CD4-positive, alpha-beta T cell treated with Interleukin-15 for 4 hours (primary cell): ENCODE measurements at places on chromosomes 5 and 9.

DNA sequence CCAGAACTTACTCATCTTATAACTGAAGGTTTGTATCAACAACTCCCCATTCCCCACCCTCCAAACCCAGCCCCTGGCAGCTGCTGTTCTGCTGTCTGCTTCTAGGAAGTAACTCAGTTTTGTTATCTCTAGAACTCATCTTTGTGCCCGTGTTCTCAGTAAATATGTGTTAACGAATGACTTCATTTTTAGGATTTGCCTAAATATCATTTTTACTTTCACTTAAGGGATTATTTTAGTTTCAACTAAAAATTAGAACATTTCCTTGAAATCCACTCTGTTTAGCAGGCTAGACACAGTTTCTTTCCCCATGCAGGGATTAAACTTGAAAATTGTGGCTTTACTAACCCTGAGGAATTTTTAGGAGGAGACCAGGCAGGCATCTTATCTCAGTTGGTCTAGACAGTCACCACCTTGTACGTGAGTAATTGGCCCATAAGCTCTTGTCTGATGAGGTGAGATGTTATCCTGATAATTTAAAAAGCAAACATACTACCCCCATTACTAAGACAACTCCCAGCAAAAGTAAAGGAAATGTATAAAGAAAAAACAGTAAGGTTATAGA, 68.2 kb upstream of the TNFAIP8 start:
- peak; percentile 86 for DNase-seq

DNA sequence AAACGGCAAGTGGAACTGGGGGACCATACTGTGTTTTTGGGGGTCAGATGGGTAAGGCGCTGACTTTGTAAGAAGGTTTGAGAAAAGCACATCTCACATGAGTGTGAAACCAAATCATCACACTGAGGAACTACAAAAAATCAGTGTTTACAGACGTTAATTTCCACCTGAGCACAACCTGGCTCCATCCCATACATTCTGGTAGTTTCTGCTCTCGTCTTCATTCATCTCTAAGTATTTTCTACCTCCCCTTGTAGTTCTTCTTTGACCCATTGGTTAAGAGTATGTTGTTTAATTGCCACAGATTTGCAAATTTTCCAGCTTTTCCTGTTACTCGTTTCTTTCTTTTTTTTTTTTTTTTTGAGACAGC, 8.9 kb upstream of the DPP7 start:
- no peak for DNase-seq

DNA sequence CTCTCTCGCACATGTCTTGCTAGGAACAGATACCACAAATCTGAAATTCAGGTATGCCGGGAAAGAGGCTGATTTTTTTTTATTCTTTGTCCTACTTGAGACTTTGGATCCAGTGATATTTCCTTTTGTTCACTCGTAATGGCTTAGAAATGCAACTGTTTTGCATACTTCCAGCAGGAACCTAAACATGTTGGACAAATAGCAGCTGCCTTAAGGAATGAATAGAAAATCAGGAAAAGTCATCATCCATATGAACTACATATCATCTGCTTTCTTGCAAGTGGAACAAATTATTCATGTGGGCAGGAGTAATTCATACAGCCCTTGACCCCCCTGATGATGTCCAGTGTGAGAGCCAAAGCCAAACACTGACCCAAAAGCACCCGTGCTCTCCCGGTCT, 17.4 kb downstream of the TTC39B start:
- no peak for DNase-seq

DNA sequence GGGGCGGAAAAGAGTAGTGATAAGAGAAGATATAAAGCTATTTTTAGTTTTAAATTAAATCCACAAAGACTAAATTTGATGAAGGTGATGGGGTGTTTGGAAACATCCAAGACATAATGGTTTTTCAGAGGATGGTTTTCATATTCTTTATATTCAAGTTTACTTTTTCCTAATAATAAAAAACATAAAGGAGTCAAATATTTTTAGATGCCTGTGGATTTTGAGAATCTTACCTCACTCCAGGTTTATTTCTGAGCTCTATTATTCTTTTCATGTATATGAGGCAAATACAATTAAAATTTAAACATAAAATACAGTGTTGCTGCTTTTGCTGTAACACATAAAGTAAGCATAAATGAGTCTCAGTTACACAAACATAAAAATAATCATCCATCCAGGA, 22.2 kb downstream of the MRPS30 start:
- DNase-seq: no peak

DNA sequence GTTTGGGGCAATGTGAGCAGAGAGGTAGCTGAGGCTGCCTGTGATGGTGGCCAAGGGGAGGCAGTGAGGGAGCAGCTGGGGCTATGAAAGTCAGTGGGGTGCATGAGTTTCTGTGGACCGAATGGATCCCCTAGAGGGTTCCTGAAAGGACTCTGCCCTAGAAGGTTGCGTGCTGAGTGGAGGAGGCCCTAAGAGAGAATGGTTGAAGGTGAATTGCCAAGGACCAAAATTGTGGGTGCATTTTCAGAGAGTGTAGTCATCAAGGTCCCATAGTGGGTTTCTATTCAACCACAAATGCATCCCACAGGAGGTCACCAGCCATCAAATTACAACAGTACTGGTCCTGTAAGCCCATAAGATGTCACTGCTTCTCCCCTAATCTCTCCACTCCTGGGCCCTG, 298.3 kb downstream of the CDK5RAP2 start:
- DNase-seq: no peak

DNA sequence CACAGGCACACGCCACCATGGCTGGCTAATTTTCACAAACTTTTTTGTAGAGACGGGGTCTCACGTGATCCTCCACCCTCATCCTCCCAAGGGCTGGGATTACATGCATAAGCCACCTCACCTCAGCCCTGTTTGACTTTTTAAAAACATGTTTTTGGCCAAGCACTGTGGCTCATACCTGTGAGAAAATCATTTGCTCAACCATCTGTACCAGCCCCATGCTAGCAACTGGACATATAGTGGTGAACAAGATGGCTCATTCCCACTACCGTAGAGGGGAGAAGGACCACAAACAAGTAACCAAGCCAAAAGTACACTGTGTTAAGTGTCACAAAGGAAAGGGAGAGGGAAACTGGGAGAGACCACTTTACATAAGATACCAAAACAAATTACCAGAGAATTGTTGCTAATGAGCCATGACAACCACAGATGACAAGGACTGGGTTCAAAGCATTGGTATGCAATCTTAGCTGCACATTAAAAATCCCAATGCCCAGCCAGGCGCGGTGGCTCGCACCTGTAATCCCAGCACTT, 19.2 kb downstream of the PPP2CA start:
- no peak for DNase-seq

DNA sequence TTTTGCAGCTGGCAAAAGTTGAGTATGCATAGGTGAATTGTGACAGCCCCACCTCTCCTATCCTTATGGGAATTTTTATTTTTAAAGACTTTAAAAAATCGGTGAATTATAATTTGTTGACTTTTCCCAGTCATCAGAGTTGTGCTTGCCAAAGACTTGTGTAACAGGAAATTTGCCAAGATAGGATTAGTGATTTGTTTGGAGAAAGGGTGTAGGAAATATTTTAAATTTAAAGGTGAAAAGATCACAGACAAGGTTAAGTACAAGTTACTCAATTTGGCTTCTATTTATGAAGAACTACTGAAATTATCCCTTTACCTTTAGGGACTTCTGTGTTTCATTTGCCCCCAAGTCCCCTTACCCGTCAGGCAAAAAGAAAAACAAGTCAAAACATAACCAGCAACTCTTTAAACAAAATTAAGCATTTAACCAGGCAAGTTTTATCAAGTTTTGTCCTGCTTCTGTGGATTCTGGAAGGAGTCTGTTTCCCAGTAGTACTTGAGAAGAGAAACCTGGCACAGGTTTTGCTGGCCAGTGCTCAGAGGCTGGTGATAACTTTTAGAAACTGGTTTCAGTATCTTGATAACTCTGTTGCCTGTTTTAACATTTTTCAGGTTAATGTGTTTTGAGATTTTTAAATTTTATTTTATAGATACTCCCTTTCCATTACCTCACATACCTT, 285.4 kb downstream of the MAST4 start:
- DNase-seq: no peak

DNA sequence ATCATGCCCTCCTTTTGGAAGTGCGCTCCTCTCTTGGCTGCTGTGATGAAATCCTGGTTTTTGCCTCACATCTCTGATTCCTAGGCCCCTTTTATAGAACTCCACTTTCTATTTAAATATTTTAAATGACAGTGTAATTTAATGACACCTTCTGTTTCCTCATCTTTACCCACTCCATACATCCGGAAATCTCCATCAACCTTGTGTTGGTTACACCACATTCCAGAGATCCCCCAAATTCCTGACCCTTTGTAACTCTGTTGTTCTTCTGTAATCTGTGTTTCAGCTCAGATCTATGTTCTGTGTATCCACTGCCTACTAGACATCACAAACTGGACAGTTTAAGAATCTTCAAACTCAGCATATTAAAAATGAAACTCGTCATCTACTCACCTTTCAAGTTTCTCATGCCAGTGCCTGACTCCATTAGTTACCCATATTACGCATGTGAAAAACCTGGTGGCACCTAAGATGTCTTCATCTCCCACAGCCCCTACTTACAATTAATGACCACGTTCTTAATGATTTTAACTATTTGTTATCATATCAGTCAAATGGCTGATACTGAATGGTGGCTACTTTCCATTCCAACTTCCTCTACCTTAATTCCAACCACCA, 25.1 kb downstream of the PARP8 start:
- no peak for DNase-seq

GRCh38 chr5:119363936-119364335, 8.1 kb downstream of the TNFAIP8 start:
- DNase-seq: no peak

DNA sequence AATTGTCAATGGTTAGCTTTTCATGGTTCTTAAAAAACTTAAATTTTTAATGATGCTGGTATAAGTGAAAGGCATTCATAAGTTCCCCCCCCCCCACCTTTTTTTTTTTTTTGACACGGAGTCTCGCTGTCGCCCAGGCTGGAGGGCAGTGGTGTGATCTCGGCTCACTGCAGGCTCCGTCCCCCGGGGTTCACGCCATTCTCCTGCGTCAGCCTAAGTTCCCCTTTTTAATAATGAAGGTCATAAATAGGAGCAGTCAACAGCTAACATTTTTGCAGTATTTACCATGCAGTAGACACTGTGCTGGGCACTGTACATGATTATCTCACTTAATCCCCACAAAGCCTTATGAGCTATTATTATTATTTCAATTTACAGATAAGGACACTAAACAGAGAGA, 556.3 kb downstream of the PDE4D start:
- DNase-seq: no peak

- DNase-seq: no peak
Measured at GRCh38 chr9:126521089-126521488, 92.6 kb upstream of the LMX1B start.

GRCh38 chr9:123344192-123344949, 11.6 kb upstream of the CRB2 start:
- DNase-seq: no peak

GRCh38 chr5:139022528-139022927, 147.4 kb upstream of the LRRTM2 start:
- DNase-seq: no peak

DNA sequence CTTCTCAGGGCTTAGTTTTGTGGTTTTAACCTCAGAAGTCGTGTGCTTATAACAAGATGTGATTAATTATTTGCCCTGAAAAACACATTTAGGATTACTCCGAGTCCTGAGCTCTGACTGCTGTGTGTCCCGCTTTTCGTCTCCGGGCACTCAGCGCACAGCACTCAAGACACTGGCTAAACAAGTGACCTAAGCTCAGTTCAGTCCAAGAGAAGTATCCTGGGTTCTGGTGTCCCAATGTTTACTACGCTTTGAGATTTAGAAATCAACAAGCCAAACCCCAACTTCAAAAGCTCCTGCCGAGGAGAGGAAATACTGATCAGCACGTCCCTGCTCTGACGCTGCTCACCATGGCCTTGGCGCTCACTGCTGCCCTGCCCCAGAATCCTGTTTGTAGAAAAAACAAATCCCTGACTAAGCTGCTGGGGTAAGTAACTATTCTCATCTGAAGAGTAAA, 53.2 kb downstream of the IPPK start:
- DNase-seq: no peak

GRCh38 chr9:1536522-1537170, 478.5 kb upstream of the SMARCA2 start:
- no peak for DNase-seq

- DNase-seq: no peak
Measured at GRCh38 chr5:126937771-126938170, 92.6 kb downstream of the MARCHF3 start.

DNA sequence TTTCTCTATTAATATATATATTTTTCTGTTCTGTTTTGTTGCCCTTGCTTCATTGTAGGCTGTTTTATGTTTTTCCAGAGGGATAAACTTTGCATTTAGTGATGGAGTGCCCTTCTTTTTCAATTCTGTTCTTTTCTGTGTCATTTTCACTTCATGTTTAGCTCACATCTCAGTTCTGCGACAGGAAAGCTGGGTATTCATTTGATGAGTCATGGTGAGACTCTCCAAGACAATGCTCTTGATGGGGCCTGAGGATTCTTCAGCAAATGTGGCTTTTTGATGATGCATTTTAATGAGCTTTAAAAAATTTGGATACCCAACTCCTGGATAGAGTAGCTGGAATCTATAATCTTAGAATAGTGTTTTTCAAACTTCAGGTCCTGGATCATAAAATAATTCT, 56.5 kb upstream of the SPATA31D4 start:
- DNase-seq: no peak

- no peak for DNase-seq
Measured at GRCh38 chr5:36607114-36607571, 737 bp downstream of the SLC1A3 start.

DNA sequence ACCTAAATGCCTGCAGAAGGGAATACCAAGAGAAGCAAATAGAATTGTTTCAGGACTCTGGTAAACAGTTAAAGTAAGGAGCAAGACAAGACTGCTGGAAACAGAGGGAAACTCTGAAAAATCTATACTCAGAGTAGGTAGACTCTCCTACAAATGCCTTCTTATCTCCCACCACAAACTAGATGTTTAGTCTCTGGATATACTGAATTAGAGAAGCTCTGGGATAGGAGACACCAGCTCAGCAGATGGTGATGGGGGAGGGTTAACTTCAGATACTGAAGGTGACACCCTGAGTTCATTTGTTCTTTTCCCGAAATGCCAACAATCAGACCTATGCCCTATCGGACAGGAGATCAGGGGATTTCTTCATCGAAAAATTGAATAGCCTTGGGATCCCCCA, 54.1 kb upstream of the CHD1 start:
- no peak for DNase-seq

- DNase-seq: no peak
Measured at GRCh38 chr9:117662651-117663050, 41.6 kb upstream of the TLR4 start.

DNA sequence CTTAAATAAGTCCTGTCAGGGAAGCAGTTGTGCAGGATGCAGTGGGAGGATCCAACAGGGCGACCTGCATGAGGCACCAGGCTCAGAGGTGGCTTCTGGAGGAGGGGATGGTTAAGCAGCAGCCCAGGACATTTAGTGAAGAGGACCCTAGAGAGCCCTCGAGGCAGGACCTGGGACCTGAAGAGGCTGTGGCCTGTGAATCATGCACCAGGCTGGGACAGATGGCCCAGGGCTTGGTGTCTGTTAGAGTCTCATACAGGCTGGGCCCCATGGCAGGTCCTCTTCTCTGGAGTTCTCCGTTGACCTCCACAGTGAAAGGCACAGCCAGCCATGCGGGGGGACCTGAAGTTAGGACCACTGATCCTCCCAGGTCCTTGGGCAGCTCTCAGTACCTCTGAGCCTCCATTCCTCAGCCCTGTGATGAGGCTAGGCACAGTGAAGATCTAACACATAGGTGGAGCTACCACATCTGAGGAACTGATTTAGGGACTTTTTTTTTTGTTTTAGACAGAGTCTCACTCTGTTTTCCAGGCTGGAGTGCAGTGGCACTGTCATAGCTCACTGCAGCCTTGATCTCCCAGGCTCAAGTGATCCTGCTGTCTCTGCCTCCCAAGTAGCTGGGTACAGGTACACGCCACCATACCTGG, 60.8 kb upstream of the GARNL3 start:
- DNase-seq: no peak
